ENCODE measurements at places on chromosomes 4 and X. TPM values are rescaled to one million over a fixed set of nuclear protein-coding genes. Genes with fewer than 3 reads are reported as not detected.

LNX1 gene
- total RNA-seq, result 3.3 TPM

PHOX2B gene
- total RNA-seq, result not detected

CDKL2 gene
- total RNA-seq, result 0.38 TPM

DCAF8L2 gene
- total RNA-seq, result 5.6 TPM

PRR32 gene
- total RNA-seq, result not detected

Measured in PC-9 (cell line).